ENCODE measurements at places on chromosomes 2 and 18.

DNA sequence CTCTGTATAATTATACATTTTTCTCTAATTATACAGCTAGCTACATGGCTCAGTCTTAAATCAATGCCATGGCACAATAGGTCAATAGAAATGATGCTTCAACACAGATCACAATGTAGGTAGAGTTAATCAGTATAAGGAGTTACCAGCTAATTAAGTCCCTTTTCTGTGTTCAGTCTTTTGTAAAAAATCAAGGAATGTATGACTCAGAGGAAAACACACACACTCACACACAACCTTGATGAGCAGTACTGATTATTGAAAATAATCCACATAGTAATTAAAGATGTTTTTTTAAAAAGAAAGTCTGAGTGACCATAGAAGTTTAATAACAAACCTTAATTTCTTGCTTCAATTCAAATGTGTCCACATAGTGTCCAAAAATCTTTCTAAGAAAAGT is 691.3 kb downstream of the LRP1B start:
- no peak for DNase-seq

DNA sequence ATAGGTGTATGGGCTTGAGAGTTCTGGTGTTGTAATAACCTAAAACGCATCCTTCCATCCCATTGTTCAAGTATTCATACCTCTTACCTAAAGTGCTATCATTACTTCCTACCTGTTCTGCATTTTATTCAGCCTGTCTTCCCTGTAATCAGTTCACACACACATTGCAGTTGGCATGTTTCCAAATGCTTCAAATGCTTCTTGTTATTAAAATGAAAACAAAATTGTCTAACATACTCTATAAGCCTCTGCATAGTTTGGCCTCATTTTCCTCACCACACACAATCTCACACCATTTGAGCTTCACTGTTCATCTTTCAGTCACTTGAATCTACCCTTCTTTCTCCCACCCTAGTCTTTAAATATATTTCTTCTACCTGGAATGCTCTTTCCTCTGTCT is 1178.2 kb upstream of the NRXN1 start:
- DNase-seq: no peak

DNA sequence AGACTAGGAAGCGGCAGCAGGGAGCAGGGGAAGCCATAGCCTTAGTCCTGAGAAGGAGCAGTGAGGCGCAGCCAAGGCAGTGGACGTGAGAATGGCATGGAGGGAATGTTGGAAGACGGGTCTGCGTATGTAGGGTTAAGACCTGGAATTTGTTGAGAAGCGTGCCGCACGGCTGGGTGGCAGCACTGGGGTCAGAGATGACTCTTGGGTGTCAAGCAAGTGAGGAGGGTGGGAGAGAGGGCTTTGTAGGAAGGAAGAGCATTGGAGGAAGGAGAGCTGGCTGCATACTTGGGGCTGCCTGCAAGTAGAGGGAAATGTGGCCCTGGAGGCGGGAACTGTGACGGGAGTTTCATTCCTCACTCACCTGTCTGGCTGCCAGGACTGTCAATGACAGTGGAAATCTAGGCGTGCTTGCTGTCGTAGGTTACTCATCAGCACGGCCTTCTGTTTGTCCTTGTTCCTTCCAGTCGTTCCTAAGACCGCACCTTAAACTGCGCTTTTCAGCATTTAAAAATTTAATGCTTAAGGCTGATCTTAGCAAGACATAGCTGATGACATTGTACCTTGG is 108.0 kb downstream of the ITGB1BP1 start:
- no peak for DNase-seq

DNA sequence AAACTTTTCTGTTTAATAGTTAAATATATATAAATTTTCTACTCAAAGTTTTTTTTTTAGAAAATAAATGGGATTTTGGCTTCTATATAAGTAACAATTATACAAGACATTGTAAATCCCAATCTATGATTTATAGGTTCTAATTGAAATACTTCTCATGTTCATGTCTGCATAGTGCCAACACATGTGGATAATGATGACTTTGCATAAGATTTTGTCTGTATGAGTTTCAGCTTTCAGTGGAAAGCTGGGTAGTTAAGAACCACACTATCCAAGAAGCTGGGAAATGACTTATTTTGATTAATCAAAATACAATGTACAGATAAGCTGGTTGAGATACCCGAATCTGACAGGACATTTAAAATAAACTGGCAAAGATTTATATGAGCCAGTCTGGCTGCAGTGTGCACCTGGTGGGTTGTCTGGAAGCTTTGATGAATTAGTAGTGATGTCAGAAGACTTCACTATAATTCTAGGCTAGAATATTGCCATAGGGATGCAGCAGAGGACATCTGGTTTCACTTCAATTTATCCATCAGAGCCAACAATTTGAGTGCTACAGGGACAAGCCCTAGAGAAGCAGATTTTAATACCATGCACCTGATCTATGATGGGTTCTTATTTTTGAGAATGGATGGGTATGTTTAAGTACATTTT is 45.4 kb downstream of the EML6 start:
- no peak for DNase-seq

DNA sequence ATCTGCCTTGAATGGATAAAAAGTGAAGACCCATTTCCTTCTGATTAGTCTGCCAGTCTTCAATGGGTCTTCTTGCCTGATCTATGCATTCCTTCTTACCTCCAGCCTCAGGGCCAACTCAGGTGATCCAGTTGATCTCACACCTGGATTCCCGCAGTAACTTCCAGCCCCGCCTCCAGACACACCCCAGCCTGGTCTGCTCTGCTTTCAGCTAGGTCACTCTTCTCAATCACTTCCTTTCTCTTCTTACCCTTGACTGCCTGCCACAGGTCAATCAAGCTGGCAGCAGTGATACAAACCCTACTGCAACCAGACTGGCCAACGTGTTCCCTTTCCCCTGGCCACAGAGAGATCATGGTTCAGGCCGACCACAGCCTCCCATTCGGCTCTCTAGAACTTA is 263.6 kb downstream of the ZNF516 start:
- DNase-seq: no peak

- no peak for DNase-seq
Measured at GRCh38 chr2:72851333-72851732, 25.5 kb upstream of the EXOC6B start.

DNA sequence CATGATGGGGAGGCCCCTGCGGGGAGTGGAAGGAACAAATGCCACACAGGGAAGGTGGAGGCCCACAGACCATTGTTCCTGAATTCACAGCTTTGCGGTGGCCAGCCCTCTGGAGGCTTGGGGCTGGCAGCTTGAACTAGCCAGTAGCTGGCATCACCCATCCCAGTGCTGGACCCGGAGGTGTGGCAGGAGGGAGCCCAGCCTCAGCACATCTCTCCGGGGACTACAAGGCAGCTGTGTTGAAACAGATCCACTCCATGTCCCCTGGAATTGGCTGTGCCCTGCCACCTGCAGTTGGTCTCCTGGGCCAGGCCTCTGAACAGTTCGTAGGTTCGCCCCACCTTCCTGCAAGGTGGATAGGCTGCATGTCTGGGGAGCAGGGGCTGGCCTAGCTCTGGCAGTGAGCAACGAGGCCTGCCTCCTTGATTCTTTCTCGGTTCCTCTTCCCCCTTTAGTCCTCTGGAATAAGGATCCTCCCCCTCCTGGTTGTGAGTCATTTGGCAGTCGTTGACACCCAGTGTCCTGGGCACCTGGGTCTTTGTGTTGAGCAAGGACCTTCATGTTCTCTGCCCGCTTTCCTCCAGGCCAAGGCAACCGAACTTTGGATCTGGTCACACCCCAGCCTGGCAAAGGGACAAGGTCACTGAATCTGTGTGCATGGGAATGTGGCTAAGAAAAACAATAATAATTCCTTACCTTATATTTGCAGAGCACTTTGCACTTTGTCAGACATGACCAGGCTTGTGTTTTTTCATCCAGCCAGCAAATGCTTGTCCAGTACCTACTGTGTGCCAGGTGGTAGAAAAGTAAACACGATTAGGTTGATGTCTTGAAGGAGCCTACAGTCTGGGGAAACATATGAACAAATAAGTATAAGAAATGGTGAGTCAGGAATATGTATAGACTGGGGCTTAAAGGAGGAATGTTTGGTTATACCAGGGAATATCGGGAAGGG is 55.0 kb upstream of the MCFD2 start:
- no peak for DNase-seq

- no peak for DNase-seq
Measured at GRCh38 chr2:159941729-159942128, 120.7 kb downstream of the PLA2R1 start.

DNA sequence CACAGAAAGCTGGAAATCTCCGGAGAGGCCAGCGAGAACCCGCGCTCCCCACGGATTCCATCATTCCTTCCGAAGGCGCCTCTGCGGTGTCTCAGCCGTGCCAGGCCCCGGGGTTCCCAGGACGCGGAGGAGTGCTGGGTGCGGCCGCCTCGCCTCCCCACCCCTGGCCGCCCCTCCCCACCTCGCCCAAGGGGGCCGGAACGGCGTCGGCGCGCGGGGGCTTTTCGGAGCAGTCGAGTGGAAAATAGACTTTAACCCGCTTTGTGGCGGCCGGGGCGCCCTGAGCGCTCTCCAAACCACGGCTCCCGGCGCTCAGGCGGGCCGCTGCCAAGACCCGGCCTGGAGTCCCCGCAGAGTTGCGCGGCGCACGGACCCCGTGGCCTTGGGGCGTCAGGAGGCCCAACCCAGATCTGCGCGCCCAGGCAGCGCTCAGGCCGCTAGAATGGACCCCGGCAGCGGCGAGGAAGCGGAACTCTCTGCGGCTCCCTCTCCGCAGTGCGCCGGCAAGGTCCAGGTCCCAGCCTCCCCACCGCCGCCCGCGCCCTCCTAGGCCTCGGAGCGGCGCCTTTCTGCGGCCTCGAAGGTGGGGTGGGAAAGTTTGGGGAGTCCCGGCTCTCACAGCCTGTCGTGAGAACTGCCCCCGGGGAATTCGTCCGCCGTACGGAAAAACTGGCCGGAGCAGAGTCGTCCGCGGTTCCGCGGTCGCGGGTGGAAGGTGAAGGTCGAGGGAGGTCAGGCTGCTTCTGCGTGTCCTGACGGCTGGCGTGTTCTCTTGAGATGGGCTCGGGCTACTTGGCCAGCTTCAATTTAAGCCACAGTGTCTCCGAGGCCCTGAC is 1.2 kb upstream of the EMX1 start:
- DNase-seq: no peak

DNA sequence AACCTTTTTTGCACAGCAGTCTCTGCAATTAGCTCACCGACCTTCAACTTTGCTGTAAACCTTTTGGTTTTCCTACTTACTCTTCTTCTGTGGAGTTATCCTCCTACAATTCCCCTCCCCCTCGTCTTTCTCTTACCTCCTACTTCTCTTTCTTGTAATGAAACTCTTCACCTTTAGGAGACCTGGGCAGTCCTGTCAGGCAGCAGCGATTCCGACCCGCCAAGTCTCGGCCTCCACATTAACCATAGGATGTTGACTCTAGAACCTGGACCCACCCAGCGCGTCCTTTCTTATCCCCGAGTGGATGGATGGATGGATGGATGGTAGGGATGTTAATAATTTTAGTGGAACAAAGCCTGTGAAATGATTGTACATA is 8.3 kb downstream of the TBR1 start:
- DNase-seq: no peak

DNA sequence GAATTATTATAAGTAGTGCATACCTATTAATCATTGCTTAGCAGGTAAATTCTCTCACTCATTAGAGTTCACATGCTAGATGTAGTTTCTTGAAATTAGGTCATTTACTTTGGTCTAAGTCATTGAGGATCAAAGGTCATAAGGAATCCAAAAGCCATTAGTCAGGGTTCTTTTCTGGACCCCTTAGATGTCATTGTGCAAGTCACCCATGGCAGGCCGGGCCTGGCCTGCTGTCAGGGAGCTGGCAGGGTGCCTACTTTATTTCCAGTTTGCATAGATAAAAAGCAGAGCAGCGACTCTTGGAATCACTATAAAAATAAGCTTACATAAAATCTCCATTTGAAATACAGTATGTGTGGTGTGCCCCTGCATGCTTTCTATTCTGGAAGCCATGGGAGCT is 91.3 kb downstream of the MEIS1 start:
- no peak for DNase-seq

DNA sequence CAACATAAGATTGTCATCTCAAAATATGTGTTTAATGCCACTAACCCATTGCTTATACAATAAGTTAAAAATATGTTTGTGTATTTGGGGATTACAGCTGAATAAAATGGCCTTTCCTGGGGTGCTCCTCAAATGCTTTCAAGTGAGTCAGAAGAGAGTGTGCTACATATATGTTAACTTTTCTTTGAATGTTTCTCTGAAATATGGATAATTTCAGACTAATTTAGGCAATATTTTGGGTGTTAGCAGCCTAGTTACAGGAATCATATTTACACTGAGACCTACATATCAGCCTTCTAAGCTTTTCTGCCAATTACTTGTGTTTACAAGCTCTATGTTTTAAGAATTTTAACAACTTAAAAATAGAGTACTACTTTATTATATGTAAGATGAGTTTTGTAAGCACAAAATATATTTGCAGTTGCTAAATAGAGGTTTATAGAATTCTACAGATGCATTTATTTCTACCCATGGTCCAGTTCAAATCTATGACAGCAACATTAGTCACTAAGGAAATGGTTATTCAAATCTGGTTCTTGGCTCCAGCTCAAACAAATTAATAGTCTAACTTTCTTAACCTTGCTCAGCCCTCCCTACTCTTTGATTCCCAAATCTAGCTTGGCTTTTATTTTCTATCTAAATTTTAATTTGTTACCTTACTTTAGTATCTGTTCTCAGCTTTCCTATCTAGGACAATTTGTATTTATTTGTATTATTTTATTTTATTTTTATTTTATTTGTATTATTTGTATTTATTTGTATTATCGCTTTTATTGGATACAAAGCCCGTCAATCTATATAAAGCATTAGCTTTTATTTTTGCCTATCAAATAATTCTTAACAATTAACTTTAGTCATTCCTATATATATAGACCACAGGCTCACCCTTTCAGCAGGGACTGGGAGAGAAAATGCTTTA is 48.9 kb downstream of the FSIP2 start:
- no peak for DNase-seq

DNA sequence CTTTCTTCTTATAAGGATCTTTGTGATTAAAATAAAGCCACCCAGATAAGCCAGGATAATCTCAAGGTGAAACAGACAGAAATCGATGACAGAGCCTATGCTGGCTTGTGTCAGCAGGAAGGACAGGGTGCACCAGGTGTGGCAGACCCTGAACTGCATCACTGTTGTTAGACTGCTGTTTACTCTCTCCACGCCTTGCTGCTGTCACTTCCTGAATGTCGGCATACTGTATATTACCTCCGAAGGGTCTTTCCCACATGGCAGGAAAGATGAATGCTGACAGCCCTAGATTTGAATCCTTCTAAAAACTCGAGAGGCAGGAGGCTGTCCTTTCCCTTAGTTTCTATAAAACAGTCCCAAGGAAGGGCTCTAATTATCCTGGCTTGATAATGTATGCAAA is 18.9 kb upstream of the TMEM163 start:
- DNase-seq: no peak

GRCh38 chr2:96218508-96219131 is 10.0 kb upstream of the STARD7 start:
- DNase-seq: no peak

GRCh38 chr2:214310319-214310718 is 100.5 kb upstream of the VWC2L start:
- DNase-seq: no peak

All from NCI-H1048 (cell line).